Activated CD8-positive, alpha-beta memory T cell treated with anti-CD3 and anti-CD28 coated beads for 1 hour (primary cell): ENCODE measurements at places on chromosomes 2 and 18.

GRCh38 chr2:191050640-191050987, 36.6 kb upstream of the STAT1 start:
- DNase-seq, result no peak

GRCh38 chr2:231415029-231415428, 19.5 kb downstream of the B3GNT7 start:
- DNase-seq, result no peak

DNA sequence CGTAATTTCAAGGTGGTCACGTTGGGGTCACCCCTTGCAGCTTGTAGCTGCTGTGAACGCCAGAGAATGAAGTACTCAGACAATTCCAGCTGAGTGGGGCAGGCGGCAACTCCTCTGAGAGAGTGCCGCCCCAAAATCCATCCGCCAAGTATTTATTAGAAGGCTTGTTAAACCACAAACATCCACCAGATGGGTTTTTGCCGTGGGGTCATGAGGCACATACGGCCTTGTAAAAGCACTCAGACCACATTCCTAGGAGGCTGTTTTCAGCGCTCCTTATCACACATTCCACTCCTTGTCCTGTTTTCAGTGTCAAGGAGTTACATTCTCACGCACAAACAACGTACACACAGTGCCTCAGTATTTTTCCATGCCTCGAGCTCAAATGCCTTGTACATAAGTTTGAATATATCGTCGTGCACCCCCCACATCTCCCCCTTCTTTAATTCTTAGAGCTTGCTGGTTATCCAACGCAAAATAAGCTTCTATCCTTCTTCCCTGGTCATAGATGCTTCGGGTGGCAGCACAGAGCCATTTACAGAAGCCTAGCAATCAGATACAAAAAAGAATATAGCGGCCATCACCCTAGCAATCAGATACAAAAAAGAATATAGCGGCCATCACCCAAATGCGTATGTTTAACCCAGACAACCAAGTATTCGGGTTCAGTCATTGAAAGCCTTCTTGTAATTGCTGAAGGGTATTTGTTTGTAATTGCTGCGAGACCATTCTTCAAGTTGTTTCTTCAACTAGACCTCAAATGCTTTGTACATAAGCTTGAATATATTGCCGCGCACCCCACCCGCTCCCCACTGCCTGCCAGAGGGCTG, 7.3 kb downstream of the ALPP start:
- no peak for DNase-seq

- DNase-seq, result no peak
These were observed 150.6 kb downstream of the AGPS start for GRCh38 chr2:177543007-177543760.
